Activated T-helper 1 cell treated with Interleukin-2 at 50 U/mL for 16 hours (primary cell): ENCODE measurements at places on chromosomes 12 and 14.
A peak's percentile ranks its signal among the peaks of the same experiment; 100 is the strongest.

GRCh38 chr12:80712866-80713265 is 3.8 kb upstream of the MYF5 start:
- DNase-seq: no peak

DNA sequence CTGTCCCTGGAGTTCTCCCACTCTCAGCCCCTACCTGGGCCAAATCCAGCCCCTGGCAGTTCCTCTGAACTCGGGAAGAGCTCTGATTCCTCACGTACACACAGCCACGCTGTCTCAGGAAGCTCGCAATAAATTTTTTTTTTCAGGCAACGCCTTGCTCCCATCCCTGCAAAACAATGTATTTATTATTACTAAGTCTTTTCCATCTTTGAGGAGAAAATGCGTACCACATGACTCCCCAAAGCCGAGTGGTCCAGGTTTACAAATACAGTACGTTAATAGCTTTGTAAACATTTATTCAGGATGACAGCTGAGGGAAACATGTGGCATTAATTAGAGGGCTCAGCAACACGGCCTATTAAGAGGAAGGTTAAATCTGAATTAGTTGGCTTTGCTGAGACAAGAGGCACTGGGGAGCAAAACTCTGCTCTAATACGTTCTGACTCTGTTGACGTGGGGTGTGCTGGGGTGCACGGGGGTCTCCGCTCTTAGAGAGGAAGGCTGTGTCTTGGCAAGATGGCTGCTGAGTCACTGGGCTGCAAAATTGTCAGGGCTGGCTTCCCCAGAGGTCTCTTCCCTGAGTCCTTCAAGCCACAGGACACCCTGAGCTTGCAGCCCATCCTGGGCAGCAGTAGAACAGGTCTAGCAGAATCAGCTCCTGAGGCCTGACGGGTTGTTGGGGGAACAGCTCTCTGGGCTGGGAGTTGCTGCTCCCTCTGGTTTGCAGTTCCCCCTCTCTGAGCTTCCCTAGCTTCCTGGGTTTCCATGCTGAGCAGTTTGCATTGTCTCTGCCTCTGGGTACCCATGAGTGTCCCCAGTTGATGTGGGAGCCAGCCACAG is 185.2 kb upstream of the TBX3 start:
- no peak for DNase-seq

GRCh38 chr12:126067626-126068329 is 1002.5 kb downstream of the AACS start:
- DNase-seq: no peak

GRCh38 chr14:77980475-77981321 is 180.8 kb downstream of the ADCK1 start:
- DNase-seq: no peak

DNA sequence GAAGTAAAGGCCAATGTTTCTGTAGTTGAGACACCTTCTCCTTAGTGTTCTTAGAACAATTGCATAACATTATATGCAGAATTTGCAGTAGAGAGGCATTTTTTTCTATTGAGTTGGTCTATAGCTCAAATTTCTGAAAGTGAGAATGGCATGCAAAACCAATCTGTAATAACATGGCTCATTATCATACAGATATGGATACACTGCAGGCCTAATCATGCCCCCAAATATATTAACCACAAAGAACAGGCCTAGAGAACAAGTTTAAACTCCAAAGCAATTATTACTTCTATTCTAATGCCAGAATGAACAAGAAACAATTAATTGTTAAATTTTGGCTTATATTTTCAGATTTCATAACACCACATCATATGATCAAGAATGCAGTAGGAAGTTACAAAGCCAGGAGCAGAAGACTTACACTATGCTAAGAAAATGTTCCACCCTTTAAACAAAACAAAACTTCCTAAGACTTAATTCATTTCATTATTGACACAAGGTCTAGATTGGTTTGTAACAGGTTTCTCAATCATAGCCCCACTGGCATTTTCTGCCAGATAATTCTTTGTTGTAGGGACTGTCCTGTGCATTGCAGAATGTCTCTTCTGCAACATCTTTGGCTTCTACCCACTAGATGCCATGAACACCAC is 26.9 kb downstream of the TMTC1 start:
- no peak for DNase-seq

DNA sequence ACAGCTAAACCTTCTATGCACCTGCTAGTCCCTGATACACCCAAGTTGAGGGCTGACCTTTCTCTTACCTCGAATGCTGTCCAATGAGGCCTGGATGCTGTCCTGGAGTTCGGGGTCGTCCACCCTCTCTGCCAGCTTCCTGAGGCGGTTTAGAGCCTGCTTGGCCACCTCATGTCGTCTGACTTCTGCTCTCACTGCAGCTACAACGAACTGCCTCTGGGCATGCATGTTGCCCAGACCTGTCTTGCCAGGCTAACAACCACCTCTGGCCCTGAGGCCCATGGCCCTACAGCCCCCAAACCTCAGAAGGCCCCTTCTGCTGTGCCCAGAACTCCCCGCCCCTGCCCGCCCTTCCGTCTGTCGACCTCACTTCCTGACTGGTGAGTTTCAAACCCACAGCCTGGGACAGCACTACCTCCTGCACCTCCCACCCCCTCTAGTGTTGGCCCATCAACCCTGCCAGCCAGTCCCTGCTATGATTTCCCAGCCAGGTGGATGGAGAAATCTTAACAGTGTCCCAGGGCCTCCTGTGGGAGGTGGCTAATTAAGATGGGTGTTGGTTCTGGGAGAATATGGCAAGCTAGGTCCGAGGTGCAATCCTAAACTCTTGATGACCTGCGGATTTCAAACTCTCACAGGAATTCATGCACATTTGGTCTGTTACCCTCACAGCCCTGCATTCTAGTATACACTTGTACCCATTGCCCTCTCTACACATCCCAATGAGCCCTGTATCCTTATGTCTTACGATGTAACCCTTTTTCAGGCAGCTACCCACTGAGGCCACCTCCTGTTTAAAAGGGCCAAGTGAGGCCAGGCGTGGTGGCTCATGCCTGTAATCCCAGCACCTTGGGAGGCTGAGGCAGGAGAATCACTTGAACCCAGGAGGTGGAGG is 2.7 kb upstream of the TSPAN31 start:
- peak; percentile 68 for DNase-seq

DNA sequence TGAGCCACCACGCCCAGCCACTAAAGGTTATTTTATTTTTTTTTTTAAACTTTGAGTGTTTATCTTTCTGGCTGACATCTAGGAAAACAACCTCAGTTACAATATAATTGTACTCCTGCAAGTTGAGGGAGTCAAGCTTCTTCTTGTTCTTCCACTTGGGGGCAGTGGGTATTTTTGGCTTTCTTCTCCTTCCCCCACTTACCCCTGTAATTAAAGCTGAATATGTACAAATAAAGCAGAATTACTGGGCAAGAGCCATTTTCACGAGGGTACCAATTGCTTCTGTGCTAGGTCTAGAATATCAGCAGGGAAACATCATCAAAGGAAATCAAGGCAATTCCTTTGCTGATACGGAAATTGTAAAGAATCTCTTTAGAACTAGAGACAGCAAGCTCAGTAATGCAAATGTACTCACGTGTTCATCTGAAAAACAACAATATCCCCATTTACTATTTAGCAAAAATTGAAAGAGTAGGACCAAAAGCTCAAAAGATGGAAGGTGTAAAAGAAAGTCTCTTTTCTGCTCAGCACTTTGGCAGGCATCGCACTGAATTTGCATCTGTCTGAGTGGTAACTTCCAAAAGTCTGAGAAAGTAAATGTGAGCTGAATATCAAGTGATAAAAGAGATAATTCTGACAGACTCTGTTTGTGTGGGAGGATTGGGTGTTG is 72.8 kb downstream of the TAOK3 start:
- no peak for DNase-seq

GRCh38 chr12:27973487-27973890 is 956 bp upstream of the PTHLH start:
- no peak for DNase-seq

DNA sequence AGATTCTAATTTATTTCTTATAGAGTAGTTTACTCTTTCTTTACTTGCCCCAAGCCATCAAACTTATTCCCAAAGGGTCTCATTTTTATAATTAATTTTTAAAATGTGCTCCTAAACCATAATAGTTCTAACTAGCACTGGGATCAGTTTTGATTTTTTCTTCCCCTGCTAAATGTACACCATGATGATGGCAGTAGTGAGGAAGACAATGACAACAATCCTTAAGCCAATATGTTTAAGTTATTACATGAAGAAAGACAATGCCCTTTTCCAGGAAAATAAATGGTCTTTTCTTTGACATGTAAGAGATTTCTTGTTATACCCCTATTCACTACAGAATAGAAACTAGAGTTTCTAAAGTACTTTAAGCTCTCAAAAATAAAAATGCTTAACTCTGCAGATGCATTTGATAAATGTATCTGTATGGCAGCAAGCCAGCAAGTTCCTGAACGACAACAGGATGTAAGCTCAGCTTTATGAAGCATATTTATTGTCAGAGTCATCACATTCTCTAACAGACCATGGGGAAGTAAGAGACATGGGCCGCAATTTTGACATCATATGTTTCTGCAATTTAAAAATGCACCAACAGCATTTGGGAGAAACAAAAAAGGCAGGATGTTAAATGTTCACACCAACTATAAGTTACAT is 36.0 kb upstream of the SNX6 start:
- DNase-seq: no peak

DNA sequence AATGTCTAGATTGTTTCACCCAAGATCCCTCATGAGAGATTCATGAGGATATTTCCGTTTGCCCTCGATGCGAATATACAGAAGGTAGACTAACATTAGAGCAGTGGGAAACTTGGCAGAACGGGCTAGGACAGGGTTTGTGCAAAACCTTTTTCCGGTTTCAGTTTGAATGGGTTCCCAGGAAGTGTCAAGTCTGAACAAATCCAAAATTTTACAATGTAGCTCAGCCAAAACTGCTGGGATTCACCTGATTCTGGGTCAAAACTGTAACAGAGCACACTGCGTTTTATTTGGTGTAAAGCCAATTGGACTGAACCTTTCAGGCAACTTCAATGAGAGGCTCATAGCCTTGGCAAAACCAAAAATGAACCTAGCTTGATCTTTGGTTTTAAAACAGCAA is 337.8 kb upstream of the DIO2 start:
- DNase-seq: no peak

- no peak for DNase-seq
These were observed 42.0 kb upstream of the TOMM20L start for GRCh38 chr14:58353516-58354299.

GRCh38 chr12:57730336-57731067 is 8.0 kb downstream of the AGAP2 start:
- no peak for DNase-seq

DNA sequence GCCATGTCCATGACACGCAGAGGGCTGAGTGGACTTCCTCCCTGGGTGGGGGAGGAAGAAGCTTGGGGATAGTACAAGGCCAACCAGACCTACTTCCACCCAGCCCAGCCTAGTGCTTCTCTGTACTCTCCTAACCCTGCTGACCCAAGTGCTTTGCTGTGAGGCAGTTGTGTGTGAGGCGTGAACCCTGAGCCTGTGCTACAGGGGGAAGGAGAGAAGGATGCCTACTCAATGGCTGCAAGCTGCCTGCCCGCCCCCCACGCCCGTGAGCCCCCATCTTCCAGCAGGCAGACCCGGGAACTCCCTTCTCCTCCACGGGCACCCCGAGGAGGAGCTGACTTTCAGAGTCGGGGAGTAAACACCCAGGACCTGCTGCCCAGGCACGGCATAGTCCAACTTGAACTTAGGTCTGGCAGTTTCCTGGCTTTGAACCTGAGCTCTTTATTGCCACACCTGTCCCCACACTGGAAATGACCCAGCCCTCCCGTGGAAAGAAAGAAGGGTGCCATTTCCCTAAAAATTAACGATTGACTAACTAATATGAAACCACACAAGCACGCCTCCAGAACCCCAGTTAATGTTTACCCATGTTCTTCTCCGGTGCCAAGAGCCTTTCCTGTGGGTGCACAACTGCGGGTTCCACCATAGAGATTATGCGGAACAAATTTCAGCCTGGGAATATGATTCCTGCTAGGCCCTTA is 10.8 kb downstream of the ALDH2 start:
- DNase-seq: no peak

DNA sequence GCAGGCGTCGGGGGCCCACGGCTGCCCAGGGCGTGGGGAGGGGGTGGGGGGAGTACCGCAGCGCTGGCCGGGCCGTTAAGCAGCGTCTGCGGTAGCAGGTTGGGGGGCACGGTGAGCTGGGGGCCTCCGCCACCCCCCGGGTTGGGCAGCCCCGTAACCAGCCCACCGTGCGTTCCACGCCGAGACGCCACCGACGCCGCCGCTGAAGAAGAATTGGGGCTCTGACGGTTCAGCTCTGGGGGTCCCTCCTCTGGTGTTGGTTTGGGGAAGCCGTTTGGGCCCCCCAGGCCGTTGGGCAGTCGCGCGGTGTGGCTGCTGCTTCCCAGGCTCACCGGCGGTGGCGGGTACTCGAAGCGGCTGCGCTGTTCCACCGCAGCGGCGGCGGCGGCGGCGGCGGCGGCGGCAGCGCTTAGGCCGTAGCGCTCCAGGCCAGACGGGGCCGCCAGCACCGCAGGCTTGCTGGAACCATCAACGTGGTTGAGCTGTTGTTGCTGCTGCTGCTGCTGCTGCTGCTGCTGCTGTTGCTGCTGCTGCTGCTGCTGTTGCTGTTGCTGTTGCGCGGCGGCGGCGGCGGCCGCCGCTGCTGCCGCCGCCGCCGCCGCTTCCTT is 1.5 kb downstream of the IRF2BPL start:
- peak; percentile 42 for DNase-seq

DNA sequence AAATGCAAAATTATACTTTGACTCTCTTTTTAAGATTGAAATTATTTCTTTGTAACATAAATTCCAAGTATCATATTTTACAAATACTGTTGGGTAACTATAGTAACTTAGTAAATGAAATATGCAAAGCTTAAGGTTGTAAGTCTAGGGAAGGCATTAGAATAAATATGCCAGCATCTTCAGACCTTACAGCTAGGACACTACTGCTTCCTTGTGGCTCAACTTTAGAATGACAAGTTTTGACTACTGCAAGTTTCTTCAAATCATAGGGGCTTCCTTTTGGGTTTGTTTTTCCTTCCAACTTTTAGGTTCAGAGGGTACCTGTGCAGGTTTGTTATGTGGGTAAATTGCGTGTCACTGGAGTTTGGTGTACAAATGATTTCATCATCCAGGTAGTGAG is 17.7 kb upstream of the ANP32D start:
- DNase-seq: no peak

DNA sequence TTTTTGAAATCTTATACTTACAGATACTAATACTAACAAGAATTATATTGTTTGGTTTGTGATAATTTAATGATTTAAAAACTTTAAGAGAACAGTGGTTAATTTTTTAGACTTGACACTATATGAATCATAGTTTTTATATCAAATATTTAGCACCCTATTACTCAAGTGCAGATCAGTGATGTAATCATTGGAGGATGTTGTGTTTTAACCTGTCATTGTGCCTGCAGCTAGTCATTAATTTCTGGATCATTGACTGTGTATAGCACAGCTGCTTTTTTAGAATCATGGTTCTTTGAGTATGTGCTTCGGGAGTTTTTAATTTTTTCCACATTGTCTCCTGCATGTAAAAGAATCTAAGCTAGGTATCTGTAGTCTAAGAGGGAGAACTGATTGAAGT is 17.3 kb downstream of the ARID4A start:
- DNase-seq: no peak

- DNase-seq: no peak
These were observed 84.2 kb downstream of the SCARB1 start for GRCh38 chr12:124779161-124780141.
